ENCODE measurements at places on chromosomes 5 and 9. TPM values are rescaled to one million over a fixed set of nuclear protein-coding genes. Genes with fewer than 3 reads are reported as not detected.

The KIF20A gene
- 2.7 TPM for total RNA-seq

The FGFR4 gene
- total RNA-seq, result 4.8 TPM

The SHISAL2B gene
- total RNA-seq, result not detected

The FBXL7 gene
- 22.4 TPM for total RNA-seq

The IFNK gene
- total RNA-seq, result not detected

The LRRC70 gene
- 0.64 TPM for total RNA-seq

The PCDHB12 gene
- 0.87 TPM for total RNA-seq

The SPRY4 gene
- 19.4 TPM for total RNA-seq

The CLIC3 gene
- 0.39 TPM for total RNA-seq

The SYNPO gene
- total RNA-seq, result 40.2 TPM

The SEMA5A gene
- 15.3 TPM for total RNA-seq

The TRAF1 gene
- 4.2 TPM for total RNA-seq

The LCN9 gene
- 4.8 TPM for total RNA-seq

The ASPN gene
- not detected for total RNA-seq

The HBEGF gene
- 272 TPM for total RNA-seq

The MYORG gene
- total RNA-seq, result 6.9 TPM

The IL5 gene
- not detected for total RNA-seq

The PALM2AKAP2 gene
- 61.3 TPM for total RNA-seq

The STPG3 gene
- not detected for total RNA-seq

The LCN15 gene
- not detected for total RNA-seq

The C9orf40 gene
- total RNA-seq, result 5.4 TPM

The PLPP6 gene
- total RNA-seq, result 7.5 TPM

The DDX4 gene
- not detected for total RNA-seq

The IFNA5 gene
- not detected for total RNA-seq

The TMEM215 gene
- 3.0 TPM for total RNA-seq

The SLC12A2 gene
- total RNA-seq, result 20.3 TPM

The MCC gene
- 27.2 TPM for total RNA-seq

The BTNL3 gene
- total RNA-seq, result not detected

The PCDHA6 gene
- 2.7 TPM for total RNA-seq

The YIPF5 gene
- total RNA-seq, result 144 TPM

The TEX48 gene
- not detected for total RNA-seq

The NUTM2F gene
- total RNA-seq, result not detected

The HAUS6 gene
- total RNA-seq, result 13.7 TPM

The PLGRKT gene
- total RNA-seq, result 10.6 TPM

The PCDHB5 gene
- 8.7 TPM for total RNA-seq

The CTNND2 gene
- 4.5 TPM for total RNA-seq

The PRKAA1 gene
- 70.3 TPM for total RNA-seq

The FOXD4L6 gene
- 0.18 TPM for total RNA-seq

The SIMC1 gene
- 10.4 TPM for total RNA-seq

The SOHLH1 gene
- total RNA-seq, result not detected

The SPATA31D4 gene
- total RNA-seq, result not detected

The CNTFR gene
- total RNA-seq, result 7.4 TPM

The MLANA gene
- total RNA-seq, result not detected

The MCTP1 gene
- 45.9 TPM for total RNA-seq

The IL4 gene
- total RNA-seq, result not detected

The NOL8 gene
- total RNA-seq, result 33.1 TPM

The OTULIN gene
- 28.1 TPM for total RNA-seq

The PCDHB10 gene
- total RNA-seq, result 7.0 TPM

Measured in astrocyte (in vitro differentiated cells and primary cell).